ENCODE measurements at places on chromosomes 16 and 17. TPM values are rescaled to one million over a fixed set of nuclear protein-coding genes. Genes with fewer than 3 reads are reported as not detected.

Gene PDILT
- polyA plus RNA-seq = not detected

Gene CIBAR2
- not detected for polyA plus RNA-seq

Gene LAT
- polyA plus RNA-seq = 0.71 TPM

Gene NPW
- polyA plus RNA-seq = not detected

Gene KRT33A
- polyA plus RNA-seq = not detected

Gene KRTAP16-1
- polyA plus RNA-seq = 0.38 TPM

Gene TP53TG3E
- not detected for polyA plus RNA-seq

Gene TBC1D3I
- not detected for polyA plus RNA-seq
